Small intestine (tissue), 16 donors: ENCODE measurements at places on chromosomes 5 and 9. TPM values are rescaled to one million over a fixed set of nuclear protein-coding genes. Genes with fewer than 3 reads are reported as not detected.

SLC45A2 gene
- polyA plus RNA-seq, result not detected

SPACA9 gene
- 1.6 TPM for polyA plus RNA-seq

HSPA5 gene
- polyA plus RNA-seq, result 35.8 TPM

ADAMTSL1 gene
- not detected for polyA plus RNA-seq

TLX3 gene
- 0.04 TPM for polyA plus RNA-seq

DNA sequence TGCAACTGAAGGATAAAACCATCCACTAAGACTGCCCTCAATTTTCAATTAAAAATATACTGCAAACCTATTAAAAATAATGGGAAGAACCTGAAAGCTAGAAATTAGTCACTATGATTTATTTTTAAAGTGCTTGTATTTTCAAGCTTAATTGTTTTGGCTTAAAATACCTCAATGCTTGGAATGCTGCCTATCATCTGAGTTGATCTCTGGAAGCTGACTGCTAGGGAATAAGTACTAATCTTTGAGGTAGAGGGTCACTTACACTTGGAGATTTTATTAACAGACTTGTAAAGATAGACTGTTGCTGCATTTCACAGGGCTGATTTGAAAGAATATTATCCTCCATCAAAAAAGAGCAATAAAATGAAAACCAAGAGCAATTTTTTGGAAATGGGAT, 6.2 kb downstream of the PCSK1 start:
- DNase-seq, result no peak
